Heart right ventricle (tissue), 16 donors: ENCODE measurements at places on chromosomes 12 and 14. TPM values are rescaled to one million over a fixed set of nuclear protein-coding genes. Genes with fewer than 3 reads are reported as not detected.
A peak's percentile ranks its signal among the peaks of the same experiment; 100 is the strongest.

The TBX3 gene
- total RNA-seq: 8.6 TPM

The BICDL1 gene
- total RNA-seq: 1.5 TPM

The ZNF605 gene
- total RNA-seq: 11.5 TPM

The ADAM21 gene
- 0.31 TPM for total RNA-seq

The FBRSL1 gene
- total RNA-seq: 48.5 TPM

The RNASE3 gene
- not detected for total RNA-seq

The ADCY4 gene
- total RNA-seq: 37.0 TPM

The CACNB3 gene
- total RNA-seq: 5.6 TPM

DNA sequence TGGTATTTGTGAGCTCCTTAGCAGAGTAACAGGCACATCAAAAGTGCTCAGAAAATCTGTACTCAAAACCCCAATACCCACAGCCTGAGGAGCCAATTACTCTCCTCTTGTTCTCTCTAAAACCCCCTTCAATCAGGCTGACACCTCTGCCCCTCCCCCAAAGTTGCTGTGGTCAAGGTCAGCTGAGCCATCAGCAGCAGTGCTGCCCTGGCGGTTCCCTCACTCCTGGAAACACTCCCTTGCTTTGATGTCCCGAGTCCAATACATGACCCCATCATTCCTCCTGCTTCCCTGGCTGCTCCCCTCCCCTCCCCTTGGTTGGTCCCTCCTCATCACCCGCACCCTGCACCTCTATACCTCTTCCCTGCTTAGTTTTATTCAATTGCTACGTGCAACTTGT lies 57.2 kb upstream of the C14orf132 start:
- DNase-seq: no peak
- no peak overlapping the region for H3K27ac ChIP-seq
- H3K4me3 ChIP-seq: no peak overlapping the region

DNA sequence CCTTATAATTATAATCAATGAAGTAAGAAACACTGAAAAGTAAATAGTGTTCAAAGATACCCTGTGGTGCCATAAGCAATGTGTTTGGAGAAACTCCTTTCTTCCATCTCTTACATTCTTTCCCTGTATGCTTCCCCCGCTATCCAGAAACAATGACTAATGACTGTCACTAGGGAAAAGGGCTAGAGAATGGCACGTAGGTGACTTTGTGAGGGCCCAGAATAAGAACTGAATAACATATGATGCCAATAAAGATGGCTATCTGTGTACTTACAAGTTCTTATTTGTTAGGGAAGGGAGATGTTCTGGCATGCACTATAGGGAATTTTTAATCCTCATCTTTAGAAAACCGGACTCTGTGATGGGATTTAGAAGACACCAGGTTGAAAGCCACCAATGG lies 4.7 kb upstream of the KRT7 start:
- H3K4me3 ChIP-seq: no peak overlapping the region
- no peaks in the 10 kb centered on the region for H3K36me3 ChIP-seq
- DNase-seq: no peak
- peaks cover 19% of the 10 kb centered on the region for H3K27me3 ChIP-seq
- H3K27ac ChIP-seq: no peak overlapping the region

GRCh38 chr12:19276767-19277166 lies 147.2 kb downstream of the PLEKHA5 start:
- H3K27me3 ChIP-seq: no peaks in the 10 kb centered on the region
- no peak overlapping the region for H3K27ac ChIP-seq
- H3K36me3 ChIP-seq: no peaks in the 10 kb centered on the region
- DNase-seq: no peak
- H3K4me1 ChIP-seq: peaks cover 22% of the 10 kb centered on the region
- H3K4me3 ChIP-seq: no peak overlapping the region

DNA sequence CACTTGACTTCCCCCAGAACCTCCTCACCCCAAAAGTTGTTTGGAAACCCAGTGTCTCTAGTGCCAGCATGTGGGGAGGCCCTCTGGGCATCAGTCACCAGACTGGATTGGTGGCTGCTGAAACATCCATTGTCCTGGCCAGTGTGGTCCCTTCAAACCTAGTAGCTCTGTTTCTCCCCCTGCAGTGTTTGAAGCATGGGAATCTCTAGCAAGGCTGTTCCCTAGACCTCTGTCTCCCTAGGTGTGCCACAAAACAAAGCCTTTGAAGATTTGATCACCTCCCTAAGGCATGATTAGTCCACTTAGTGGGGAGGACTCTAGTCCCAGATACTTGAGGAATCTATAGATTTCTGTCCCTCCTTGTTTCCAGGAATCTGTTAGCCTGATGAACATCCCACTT lies 60.3 kb downstream of the ARF6 start:
- no peak overlapping the region for H3K4me3 ChIP-seq
- H3K27ac ChIP-seq: no peak overlapping the region
- no peaks in the 10 kb centered on the region for H3K36me3 ChIP-seq
- no peaks in the 10 kb centered on the region for H3K4me1 ChIP-seq

- no peak for DNase-seq
- no peaks in the 10 kb centered on the region for H3K4me1 ChIP-seq
- no peak overlapping the region for H3K27ac ChIP-seq
- H3K4me3 ChIP-seq: no peak overlapping the region
- no peaks in the 10 kb centered on the region for H3K27me3 ChIP-seq
- no peaks in the 10 kb centered on the region for H3K36me3 ChIP-seq
Measured at GRCh38 chr14:31122921-31123320, 84.7 kb downstream of the HECTD1 start.

DNA sequence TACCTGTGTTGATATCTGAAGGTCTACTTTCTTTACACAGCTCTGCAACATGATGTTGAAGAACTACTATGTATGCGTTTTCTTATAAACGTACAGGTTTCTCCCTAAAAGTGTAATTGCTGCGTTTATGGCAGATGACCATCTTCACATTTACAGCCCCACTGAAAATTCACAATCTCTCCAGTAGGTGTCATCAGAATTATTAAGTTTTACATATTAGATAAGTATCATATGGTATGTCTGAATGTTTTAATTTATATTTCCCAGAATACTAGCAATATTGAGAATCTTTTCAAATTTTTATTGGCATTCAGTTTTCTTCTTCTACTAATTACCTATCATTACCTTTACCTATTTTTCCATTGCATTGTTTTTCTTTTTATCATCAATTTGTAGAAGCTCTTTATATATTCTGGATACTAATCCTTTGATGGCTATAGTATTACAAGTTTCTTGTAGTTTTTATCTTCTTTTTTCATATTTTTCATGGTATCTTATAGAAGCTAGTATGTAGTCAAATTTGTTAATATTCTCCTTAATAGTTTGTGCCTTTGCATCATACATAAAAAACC lies 123.5 kb downstream of the CAPZA3 start:
- H3K27me3 ChIP-seq: no peaks in the 10 kb centered on the region
- H3K4me3 ChIP-seq: no peak overlapping the region
- no peaks in the 10 kb centered on the region for H3K4me1 ChIP-seq

DNA sequence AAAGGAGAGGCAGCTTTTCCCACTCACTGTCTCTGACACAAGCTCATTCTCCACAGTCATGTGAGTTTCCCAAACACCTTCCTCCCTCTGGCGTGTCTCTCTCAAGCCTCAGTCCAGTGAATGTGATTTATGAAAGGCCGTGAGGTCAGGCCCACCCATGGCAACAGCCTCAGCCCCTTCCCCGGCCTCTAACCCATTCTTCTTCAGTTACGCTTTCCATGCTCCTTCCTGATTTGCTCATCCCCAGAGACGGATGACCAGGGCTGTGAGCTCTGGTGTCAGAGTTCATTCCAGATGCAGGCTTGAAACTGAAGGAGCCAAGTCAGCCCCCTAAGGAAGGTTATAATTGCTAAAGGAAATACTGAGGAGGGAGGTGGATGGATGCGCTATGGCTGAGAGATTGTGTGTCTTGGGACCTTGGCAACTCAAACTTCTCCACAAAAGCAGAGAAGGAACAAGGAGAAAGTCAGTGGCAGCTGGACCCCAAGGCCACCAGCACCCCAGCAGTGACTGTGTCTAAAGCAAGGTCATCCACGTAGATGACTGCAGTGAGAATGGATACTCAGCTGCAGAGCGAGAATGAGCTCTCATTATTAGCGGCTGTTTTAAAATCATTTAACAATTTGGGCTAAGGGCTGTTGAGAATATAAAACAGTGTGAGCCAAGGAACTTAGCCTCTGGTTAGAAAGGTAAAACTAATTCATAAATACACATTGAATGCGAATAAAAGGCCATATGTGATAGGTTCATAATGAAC lies 84.1 kb downstream of the FBXL14 start:
- no peaks in the 10 kb centered on the region for H3K36me3 ChIP-seq
- no peak overlapping the region for H3K4me3 ChIP-seq
- no peaks in the 10 kb centered on the region for H3K27me3 ChIP-seq
- no peak overlapping the region for H3K27ac ChIP-seq
- H3K4me1 ChIP-seq: no peaks in the 10 kb centered on the region

- no peak overlapping the region for H3K27ac ChIP-seq
- H3K4me1 ChIP-seq: no peaks in the 10 kb centered on the region
- DNase-seq: no peak
- H3K36me3 ChIP-seq: no peaks in the 10 kb centered on the region
- H3K27me3 ChIP-seq: no peaks in the 10 kb centered on the region
- no peak overlapping the region for H3K4me3 ChIP-seq
Measured at GRCh38 chr12:60168441-60168840, 572.6 kb downstream of the SLC16A7 start.

GRCh38 chr12:107238296-107238695 lies 144.9 kb upstream of the CRY1 start:
- H3K27ac ChIP-seq: no peak overlapping the region
- H3K27me3 ChIP-seq: peaks cover 46% of the 10 kb centered on the region

GRCh38 chr14:68896132-68896531 lies 83.0 kb downstream of the ACTN1 start:
- no peaks in the 10 kb centered on the region for H3K27me3 ChIP-seq
- H3K27ac ChIP-seq: no peak overlapping the region
- no peak overlapping the region for H3K4me3 ChIP-seq

GRCh38 chr14:26004342-26004741 lies 593.5 kb downstream of the NOVA1 start:
- H3K27ac ChIP-seq: no peak overlapping the region
- H3K27me3 ChIP-seq: no peaks in the 10 kb centered on the region
- H3K4me1 ChIP-seq: no peaks in the 10 kb centered on the region
- DNase-seq: no peak
- H3K4me3 ChIP-seq: no peak overlapping the region

DNA sequence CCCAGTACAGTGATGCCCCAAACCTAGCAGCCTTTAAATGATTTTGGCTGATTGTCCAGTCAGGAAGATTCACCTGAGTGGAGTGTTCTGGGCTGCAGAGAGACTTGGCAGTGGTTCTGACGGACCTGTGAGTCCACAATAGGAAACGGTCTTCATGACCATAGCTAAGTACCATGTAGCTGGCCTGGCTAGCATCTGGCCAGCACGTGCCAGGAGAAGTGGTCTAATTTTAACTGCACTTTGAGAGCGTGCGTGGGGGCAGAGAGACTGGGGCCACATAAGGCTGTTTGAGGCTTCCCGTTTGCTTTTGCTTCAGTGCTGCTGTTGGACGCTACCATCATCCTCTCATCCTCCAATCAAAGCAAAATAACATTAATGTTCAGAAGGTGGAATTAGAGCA lies 54.7 kb downstream of the PPM1A start:
- no peaks in the 10 kb centered on the region for H3K36me3 ChIP-seq
- H3K27ac ChIP-seq: no peak overlapping the region
- no peaks in the 10 kb centered on the region for H3K27me3 ChIP-seq
- peak; percentile 39 for DNase-seq

DNA sequence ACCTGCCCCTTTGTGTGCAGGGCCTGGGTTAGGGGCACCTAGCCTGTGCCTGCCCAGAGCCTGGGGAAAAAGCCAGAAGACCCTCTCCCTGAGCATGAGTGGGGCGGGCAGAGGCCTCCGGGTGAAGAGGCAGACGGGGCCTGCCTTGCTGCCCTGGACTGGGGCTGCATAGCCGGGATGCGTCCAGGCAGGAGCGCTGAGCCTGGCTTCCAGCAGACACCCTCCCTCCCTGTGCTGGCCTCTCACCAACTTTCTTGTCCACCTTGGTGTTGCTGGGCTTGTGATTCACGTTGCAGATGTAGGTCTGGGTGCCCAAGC lies 216.1 kb downstream of the TMEM121 start:
- H3K27ac ChIP-seq: no peak overlapping the region
- no peak for DNase-seq
- no peaks in the 10 kb centered on the region for H3K4me1 ChIP-seq
- H3K36me3 ChIP-seq: no peaks in the 10 kb centered on the region
- no peaks in the 10 kb centered on the region for H3K27me3 ChIP-seq
- H3K4me3 ChIP-seq: no peak overlapping the region
